Skeletal muscle tissue (tissue), 5 donors: ENCODE measurements at places on chromosomes 7 and 10. TPM values are rescaled to one million over a fixed set of nuclear protein-coding genes. Genes with fewer than 3 reads are reported as not detected.

MYPN gene
- total RNA-seq = 57.4 TPM

ASIC3 gene
- not detected for total RNA-seq

IFIT3 gene
- 12.0 TPM for total RNA-seq

TAS2R5 gene
- total RNA-seq = 0.52 TPM

SPDYE5 gene
- total RNA-seq = not detected

KCNH2 gene
- total RNA-seq = 7.3 TPM

RNF133 gene
- 1.0 TPM for total RNA-seq
